ENCODE measurements at places on chromosomes 7 and 10. TPM values are rescaled to one million over a fixed set of nuclear protein-coding genes. Genes with fewer than 3 reads are reported as not detected.

GRCh38 chr10:28920091-28920490, 242.8 kb downstream of the BAMBI start:
- H3K27me3 ChIP-seq, result peaks cover 2% of the 10 kb centered on the region
- no peaks in the 10 kb centered on the region for H3K36me3 ChIP-seq
- no peak overlapping the region for H3K4me3 ChIP-seq
- H3K4me1 ChIP-seq, result peaks cover 3% of the 10 kb centered on the region
- no peak for DNase-seq
- no peak overlapping the region for H3K27ac ChIP-seq

GRCh38 chr10:101780187-101780817, 2.9 kb downstream of the NPM3 start:
- H3K36me3 ChIP-seq, result peaks cover 15% of the 10 kb centered on the region
- H3K4me1 ChIP-seq, result peaks cover 30% of the 10 kb centered on the region
- DNase-seq, result peak; percentile 89

GRCh38 chr10:77240041-77240652, 397.5 kb downstream of the KCNMA1 start:
- no peaks in the 10 kb centered on the region for H3K36me3 ChIP-seq
- DNase-seq, result no peak
- no peaks in the 10 kb centered on the region for H3K27me3 ChIP-seq
- H3K27ac ChIP-seq, result peak overlapping the region; percentile 14
- H3K4me3 ChIP-seq, result no peak overlapping the region

- H3K27me3 ChIP-seq, result no peaks in the 10 kb centered on the region
- H3K4me1 ChIP-seq, result no peaks in the 10 kb centered on the region
- DNase-seq, result no peak
Observed at GRCh38 chr10:69049566-69049961, 38.3 kb upstream of the SRGN start.

The RBP4 gene
- 2.1 TPM for total RNA-seq

All from osteoblast (primary cell).